ENCODE measurements at places on chromosomes 7 and 10.
A peak's percentile ranks its signal among the peaks of the same experiment; 100 is the strongest.

DNA sequence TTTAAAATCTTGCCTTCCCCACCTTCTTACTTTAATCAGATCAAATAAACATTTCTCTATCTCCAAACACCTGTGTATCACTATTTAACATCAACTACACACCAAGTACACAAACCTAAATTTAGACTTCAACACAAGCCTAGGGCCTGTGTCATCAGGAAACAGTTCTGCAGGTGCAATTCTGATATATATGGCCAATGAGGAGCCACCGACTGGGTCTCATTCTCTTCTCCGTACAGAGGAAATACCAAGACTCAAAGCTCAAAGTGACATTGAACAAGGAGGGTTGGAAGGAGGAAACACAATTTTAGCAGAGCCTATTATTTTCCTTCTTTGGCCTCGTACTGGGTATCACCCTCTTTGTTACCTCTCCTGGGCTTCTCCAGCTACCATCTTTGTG is 152.6 kb upstream of the PRR15 start:
- no peak for DNase-seq

GRCh38 chr10:118028619-118029018 is 18.1 kb downstream of the RAB11FIP2 start:
- no peak for DNase-seq

DNA sequence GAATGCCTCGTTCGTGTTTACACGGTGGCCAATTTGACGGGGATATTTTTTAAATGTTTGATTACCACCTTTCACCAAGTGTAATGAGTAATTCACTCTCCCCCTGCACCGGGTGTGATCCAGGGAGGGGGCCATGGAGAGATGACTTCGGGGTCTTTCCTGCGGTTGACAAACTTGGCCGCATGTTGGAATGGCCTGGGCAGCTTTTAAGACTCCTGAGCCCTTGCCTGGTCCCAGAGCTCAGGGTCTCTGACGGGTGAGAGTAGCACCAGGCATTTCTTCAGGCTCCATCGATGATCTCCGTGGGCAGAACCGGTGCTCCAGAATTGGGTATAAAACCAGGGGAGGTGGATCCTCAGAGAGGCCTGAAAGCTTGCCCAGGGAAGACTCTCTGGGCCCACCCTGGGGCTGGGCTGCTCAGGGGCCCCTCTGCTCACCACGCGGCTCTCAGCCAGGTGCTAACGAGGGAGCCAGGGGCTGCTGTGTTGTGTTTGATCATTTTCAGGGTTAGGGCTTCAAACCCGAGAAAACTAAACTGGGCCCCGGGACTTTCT is 882 bp downstream of the ZNF282 start:
- DNase-seq = peak; percentile 34

DNA sequence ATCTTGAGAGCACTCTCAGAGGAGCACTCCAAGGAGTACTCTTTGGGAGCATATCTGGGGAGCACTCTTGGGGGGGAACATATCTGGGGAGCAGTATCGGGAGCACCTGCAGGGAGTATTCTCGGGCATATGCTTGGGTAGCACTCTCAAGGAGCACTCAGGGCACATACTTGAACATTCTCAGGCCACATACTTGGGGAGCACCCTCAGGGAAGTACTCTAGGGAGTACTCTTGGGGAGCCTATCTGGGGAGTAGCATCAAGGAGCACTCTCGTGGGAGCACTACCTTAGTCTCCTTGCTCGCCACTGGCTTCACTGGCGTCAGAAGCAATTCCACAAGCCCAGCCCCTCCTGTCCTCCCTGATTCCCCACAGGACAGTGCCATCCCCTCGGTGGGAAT is 31.5 kb upstream of the TNRC18 start:
- DNase-seq = no peak

- DNase-seq = no peak
Measured at GRCh38 chr7:90165724-90166123, 11.5 kb downstream of the STEAP1 start.

- DNase-seq = no peak
Measured at GRCh38 chr7:156121434-156121833, 309.2 kb upstream of the SHH start.

DNA sequence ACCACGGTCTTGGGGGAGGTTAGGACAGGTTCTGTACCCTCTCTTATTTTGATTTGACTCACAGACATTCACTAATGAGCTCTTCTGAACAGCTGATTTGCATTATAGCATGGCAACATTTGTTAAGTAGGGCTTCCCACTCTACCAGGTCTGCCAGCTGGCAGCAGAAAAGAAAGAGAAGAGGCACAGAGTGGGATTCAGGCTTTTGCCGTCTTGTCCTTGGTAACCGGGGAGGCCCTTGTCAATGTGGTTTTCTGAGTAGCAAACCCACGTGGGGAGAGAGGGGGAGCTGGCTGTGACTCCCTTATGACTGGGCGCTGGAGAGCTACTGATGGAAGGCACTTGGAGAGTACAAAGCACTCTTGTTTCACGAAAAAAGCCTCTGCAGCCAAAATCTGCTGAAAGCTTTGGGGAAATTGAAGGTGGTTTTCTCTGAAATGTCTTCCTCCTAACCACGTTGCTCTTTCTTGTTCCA is 355.3 kb upstream of the GALNT17 start:
- no peak for DNase-seq

DNA sequence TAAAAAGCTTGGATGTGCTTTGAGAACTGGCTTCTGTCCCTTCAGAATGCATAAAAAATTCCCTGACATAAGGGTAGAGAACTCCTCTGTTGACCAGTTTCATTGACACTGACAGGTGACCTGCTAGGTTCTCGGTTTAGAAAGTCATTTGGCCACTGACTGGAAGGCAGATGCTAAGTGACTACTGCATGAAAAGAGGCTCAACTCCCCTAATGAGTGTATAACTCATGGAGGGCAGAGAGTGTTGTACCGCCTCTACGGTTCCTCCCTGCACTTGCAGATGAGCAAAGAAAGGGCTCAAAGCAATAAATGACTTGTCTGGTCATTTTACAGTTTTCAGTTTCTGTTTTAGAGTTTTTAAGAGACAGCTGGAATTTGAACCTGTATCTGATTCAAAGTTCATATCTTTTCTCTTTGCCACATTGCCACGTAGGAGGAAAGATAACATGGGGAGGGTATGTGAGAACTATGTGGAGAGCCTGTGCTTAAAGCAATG is 2.9 kb upstream of the FGL2 start:
- DNase-seq = no peak

DNA sequence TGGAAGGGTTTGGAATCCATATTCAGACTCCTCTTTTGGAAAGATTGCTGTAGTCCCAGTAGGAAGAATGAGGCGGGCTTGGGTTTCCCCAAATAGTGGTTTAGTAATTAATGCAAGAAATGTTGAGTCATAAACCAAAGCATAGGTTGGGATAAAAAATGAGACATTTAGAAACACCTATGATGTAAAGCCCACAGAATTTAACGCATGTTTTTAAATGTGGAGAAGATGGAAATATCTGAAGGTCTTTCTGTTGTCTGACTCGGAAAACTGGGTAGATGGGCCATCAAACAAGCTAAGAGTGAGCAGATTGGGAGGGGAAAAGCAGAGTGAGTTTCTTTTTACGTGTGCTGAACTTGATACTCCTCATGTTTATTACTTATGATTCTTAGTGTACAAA is 62.2 kb downstream of the LANCL2 start:
- no peak for DNase-seq

- DNase-seq = no peak
Measured at GRCh38 chr10:70980687-70981086, 92.3 kb upstream of the PCBD1 start.

DNA sequence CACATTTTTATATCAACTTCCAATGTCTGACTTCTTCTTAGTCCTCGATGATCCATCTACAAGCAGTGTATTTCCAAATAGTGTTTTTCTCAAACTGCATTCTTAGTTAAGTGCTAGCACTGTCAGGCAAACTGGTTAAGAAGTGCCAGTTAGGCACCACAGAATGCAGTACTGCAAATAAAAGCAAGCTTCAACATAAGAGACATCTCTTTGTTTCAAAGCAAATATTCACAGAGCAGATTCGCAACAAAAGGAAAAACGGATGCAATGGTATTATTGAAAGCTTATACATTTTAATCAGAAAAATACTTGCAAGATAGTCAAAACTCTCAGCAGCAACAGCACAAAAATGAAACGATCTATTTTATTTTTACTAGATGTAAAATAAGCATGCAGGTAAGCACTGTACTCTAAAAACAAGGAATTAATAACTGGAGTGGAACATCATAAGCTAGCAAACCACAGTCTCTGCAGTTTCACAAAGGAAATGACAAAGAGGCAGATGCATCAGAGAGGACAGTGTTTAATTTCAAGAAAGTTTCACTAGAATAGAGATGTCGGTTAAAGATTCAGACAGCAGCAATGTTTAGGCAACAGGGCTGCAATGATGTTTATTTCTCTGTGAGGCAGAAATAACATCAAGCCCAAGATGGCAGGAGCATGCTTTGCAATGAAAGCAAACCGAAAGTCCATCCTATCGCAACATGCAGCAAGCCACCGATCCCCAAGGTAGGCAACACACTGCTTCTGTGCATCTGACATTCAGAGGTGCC is 82.0 kb downstream of the FGFR2 start:
- no peak for DNase-seq

GRCh38 chr10:92047215-92047614 is 123.6 kb downstream of the BTAF1 start:
- no peak for DNase-seq

DNA sequence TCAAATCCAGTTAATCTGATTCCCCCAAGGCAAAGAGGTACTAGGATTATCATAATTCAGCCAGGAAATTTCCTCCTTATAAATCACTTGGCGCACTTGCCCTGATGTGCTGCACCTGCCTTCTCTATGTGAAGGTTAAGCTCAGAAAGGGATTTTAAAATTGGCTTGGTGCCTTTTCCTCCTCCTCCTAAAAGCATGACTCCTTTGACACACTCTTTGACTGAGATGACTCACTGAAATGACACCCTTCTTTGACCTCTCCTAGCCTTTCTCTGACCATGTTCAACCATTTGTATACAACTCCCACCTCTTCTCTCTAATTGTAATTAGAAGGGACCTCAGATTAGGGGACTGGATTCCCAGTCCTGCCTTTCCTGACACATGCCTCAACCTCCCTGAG is 46.5 kb downstream of the ABLIM1 start:
- DNase-seq = no peak

GRCh38 chr7:157150882-157151281 is 12.2 kb downstream of the UBE3C start:
- DNase-seq = no peak

GRCh38 chr10:43314626-43315495 is 48.0 kb upstream of the RASGEF1A start:
- no peak for DNase-seq

DNA sequence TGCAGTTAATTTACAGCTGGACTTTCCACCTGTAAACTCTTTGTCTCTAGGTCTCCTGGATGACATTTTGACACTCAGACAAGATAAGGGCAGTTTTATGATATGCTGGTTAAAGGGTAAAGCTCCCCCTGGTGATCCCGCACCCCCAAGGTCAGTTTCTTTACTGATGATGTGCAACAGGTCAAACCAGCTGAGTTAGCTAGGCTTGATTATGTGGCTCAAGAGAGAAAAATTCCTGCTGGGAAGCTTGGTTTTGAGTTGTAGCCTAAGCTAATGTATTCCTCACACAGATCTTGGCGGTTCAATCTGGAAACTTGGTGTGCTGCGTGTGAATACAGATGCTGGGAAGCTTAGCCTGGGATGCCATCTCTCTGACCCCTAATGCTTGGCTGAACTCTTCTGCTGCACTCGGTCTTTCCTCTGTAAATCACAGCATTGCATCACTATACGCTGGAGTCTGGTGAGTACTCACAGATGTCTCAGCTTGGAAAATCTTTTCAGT is 11.4 kb upstream of the AKR1D1 start:
- no peak for DNase-seq

DNA sequence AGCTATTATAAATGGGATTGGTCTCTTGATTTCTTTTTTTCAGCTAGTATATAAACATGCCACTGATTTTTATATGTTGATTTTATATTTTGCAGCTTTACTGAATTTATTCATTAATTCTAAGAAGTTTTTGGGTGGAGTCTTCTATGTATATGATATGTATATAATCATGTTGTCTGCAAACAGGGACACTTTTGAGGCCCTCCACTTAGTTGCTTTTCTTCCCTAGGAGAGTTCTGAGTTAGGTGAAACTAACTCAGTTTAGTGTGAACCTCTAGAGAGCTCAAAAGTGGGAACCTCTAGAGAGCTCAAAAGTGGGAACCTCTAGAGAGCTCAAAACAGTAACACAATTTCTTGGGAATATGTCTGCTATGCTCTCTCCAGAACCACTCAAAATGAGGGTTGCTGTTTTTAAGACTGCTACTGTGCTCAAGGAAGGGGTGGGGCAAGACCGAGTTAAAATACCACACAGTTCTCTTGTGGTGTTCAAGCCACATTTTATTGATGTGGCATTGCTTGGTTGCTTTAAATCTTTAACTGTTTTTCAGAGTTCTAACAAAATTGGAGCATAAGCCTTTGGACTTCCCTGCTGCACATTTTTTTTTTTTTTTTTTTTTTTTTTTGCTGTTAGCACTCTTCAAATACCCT is 13.2 kb downstream of the CCDC7 start:
- peak; percentile 52 for DNase-seq

- no peak for DNase-seq
Measured at GRCh38 chr10:70740406-70741288, 44.5 kb downstream of the TBATA start.

GRCh38 chr7:2287745-2288144 is 26.5 kb downstream of the SNX8 start:
- no peak for DNase-seq

DNA sequence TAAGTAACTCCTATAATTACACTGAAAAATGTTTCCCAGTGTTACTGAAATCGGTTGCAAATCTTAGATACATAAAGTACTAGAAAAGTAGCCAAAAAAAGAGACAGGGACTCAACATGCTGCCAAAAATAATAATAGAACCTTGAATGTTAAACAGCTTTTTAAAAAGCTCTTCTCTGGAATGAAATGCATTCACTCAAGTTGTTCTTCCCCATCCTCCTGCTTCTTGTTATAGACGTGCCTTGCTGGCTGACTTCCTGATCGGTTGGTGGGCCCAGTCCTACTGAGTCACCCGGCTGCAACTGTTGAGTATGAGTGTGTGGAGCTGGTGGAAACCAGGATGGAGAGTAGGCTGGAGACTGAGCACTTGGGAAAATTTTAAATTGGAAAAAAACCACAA is 30.6 kb upstream of the RAPGEF5 start:
- no peak for DNase-seq

DNA sequence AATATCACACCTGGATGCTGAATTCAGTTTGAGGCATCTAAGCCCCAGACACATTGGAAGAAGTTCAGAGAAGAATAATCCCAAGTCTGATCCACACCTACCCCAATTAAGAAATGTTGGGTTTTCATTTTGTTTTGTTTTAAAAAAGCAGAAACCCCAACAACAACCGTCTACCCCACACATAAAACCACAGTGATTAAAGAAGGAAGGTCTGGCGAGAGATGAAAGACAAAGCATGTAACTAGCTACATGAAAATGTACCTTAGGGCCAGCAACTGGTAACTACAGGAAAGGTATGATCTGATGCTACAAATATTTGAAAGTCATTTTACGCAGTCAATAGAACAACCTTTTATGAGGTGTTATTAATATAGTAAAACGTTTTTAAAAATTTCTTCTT is 1112.3 kb downstream of the GATA3 start:
- DNase-seq = no peak
